ENCODE measurements at places on chromosomes 13 and 19.

GRCh38 chr13:112574834-112575613, 12.9 kb downstream of the TUBGCP3 start:
- DNase-seq: no peak

DNA sequence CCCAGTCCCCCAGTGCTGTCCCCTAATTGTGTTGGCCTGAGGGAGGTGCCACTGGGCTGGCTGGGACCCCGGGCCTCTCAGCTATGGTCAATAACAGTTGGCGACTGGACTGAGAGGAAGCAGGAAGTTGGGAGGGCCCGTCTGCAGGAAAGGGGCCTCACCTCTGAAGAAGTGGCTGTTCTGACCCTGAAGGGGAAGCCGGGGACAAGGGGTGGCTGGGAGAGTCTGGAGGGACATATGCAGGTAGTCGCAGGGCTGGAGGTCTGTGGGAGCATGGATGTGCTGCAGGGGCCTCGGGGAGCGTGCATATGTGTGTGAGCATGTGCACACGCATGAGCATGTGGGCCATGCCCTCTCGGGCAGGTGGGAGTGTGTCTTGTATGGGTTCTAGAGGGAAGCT, 5.9 kb downstream of the PKN1 start:
- DNase-seq: no peak

GRCh38 chr19:14475251-14476073, at the start of gene PTGER1:
PTGER1 (minus strand) TSS chr19:14475354; CDS start chr19:14474320, 1,034 bp downstream.
- peak; percentile 55 for DNase-seq

DNA sequence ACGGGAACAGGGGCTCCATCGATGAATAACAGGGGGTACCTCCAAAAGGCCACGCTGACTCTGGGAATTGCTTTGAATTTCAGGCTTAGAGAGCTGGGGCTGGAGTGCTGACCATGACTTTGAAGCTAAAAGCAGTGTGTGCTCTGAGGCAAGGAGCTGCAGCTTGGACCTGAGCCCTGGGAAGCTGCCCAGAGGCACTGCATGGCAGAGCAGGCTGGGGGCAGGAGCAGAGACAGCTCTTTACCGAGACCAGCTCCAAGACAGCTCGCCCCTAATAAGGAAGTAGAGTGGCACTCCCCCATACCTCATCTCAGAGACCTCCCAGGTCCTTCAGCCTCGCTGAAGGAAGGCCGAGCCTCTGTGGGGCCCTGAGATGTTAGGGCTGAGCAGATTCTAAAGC, 200.2 kb downstream of the COL4A1 start:
- no peak for DNase-seq

DNA sequence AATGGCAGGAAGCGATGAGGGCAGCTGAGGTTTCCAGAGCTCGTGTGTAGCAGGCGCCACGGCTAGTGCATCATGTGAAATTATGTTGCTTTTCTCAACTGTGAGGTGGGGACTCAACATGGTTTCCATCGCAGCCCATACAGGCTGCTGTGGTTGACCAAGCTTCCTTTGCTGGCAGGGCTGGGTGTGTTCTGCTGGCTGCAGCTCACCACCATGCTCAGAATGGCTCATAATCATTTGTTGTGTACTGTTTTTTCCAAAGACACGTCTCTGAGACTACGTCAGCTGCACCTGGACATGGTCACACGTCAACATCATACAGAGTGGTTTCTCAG, 16.1 kb upstream of the RASA3 start:
- no peak for DNase-seq

DNA sequence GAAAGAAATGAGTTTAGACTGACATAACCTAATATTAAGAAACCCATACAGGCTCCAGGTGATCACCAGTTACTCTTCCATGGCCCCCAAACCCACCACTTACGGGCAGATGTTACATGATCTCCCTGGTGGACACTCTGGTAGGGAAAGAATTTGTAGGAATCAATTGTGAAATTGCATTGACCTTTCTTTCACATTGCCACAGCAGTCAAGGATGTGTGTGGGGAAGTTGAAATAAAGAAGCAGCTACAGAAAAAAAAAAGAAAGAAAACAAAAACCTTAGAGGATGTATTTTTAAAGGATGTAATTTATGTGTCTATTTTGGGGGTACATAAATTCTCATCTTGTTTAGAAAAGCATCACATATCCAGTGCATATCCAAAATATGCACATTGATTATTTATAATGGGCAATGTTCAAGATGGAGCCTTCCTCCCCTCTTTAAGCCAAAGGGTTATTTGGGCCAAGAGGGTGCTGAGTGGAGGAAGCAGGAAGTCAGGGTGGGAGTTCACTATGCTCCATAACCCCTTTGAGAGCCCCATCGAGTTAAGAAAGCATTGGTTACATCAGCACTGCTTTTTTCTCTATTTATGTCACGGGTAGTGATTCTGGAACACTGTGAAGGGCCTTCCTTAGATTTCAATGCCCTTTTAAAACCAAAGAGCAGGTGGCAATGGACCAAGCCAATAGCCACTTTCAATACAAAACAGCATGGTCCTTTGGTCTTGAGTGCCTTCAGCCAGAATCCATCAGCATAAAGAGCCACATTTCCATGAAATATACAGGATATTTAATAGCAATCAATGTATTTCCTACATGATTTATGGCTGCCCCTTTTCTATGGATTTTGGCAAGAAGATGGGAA, 169.6 kb downstream of the LACC1 start:
- no peak for DNase-seq

- no peak for DNase-seq
Observed at GRCh38 chr13:51727634-51728274, 76.2 kb downstream of the DHRS12 start.

DNA sequence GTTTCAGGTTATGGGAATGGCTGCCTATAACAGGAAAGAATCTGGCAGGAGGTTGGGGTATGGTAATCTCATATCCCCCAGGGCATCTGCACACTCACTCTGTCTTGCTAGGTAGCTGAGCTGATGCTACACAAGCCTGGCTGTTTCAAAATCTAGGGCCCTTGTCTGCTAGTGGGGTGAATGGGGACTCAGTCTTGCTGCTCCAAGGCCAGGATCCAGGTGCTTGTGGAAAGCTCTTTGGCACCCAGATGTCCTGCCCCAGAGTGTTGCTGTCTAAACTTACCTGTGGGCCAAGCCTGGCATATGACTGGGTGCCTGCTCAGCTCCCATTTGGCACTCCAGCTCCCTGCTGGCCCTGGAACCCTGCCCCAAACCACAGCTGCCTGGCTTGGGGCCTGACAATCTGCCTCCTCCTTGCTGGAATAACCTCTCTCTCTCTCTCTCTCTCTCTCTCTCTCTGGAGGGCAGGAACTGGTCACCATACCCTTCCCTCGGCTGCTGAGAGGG, 158.1 kb upstream of the TSC22D1 start:
- DNase-seq: no peak

DNA sequence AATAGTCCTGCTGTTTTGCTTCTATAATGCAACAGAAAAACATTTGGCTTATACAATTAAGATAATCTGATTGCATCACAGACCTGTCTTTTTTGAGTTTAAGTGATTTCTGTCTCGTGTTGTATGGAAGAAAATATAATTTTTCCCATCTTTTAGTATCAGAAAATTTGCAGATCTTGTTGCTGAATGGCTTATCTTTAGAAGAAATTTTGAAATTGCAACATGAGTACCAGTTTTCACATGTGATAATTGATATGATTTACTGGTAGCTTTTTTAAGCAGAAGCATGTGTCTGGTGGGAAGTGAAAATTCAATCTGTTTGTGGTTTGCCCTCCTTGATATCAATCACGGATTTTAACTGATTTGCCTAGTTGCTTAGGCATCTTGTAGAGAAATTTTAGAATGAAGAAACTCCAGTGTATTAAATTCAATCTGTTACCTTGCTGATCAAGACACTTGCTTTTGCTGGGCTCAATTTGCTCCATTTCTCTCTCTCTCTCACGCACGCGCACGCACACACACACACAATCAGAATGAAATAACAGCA, 89.8 kb upstream of the MYCBP2 start:
- no peak for DNase-seq

GRCh38 chr19:1624458-1624857, 19.2 kb upstream of the UQCR11 start:
- peak; percentile 72 for DNase-seq

DNA sequence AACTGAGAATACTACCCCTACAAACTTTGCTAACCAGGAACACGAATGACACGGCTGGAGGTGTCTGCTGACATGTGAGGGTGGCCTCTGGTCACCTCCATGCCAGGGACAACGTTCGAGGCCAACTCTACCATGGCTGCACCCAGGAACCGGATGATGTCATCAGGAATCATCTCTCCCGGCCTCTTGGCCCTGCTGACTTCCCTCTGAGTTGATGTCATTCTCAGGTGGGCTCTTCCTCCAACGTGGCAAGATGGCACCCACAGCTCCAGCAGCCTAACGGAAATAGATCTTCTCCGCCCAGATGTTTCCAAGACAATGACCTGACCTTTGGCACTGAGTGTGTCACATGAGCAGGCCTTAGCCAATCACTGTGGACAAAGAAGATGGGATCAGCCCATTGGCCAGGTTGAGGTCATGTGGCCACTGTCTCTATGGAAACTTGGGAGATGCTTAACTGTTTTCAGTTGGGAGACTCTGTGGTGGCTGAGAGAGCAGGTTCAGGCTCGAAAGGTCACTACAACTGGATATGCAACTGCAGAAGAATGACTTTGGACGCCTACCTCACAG, 15.0 kb downstream of the MBD3L2B start:
- no peak for DNase-seq

- DNase-seq: no peak
Observed at GRCh38 chr13:112032186-112032993, 34.6 kb upstream of the SOX1 start.

GRCh38 chr19:33414667-33415605, 41.4 kb downstream of the CEBPG start:
- DNase-seq: no peak

DNA sequence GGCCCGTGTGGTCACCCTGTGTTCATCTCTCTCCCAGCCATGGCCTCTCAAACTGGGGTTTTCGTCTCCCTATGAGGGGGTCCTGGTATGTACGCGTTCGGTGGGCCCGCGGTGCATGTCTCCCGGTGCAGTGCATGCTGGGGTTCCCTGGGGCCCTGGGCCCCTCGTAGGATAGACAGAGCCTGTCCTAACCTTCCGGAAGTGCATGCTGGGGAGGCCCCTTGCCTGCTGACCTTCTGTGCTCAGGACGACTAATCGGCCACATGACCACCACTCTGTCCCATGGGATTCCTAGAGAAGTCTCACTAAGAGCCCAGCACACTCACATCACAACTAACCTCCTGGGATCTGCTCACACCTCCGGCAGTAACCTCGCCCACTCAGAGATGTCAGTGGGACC, 4.9 kb upstream of the USE1 start:
- no peak for DNase-seq

- no peak for DNase-seq
Observed at GRCh38 chr19:2629491-2630351, 72.8 kb downstream of the GNG7 start.

DNA sequence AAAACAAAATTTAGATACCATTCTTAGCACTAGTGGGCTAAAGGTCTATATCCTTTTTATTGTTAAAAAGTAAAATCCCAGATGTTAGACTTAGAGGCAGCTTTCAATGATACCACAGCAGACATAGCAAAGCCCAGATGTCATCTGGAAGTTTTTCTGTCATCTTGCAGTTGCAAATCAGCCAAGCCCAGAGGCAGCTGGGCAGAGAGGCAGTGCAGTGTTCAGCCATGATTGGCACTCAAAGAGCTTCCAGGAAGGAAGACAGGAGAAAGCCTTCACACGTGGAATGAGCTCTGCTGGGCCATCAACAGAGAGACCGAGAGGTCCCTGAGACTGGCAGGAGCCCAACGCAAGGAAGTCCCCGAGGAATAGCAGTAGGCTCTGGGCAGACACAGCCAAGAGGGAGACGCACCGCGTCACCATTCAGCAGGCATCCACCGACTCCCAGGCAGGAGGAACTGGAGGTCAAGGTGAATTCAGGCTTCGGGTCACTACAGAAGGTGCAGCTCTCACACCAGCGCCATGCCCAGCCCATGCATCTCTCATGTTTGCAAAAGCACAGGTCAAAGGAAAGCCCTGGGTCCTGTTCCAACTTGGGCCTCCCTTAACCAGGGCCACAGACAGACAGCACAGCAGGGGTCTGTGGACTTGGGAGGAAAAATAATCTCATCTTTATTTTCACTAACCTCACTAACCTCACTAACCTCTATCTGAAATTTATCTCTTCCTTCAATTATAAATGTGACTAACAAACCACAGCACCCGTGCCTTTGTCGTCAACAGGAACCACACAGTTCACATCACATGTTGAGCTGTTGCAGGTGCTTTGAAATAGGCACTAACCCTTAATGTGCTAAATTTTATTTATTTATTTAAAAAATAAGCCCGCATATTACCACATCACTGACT, 54.9 kb downstream of the TUBGCP3 start:
- no peak for DNase-seq

DNA sequence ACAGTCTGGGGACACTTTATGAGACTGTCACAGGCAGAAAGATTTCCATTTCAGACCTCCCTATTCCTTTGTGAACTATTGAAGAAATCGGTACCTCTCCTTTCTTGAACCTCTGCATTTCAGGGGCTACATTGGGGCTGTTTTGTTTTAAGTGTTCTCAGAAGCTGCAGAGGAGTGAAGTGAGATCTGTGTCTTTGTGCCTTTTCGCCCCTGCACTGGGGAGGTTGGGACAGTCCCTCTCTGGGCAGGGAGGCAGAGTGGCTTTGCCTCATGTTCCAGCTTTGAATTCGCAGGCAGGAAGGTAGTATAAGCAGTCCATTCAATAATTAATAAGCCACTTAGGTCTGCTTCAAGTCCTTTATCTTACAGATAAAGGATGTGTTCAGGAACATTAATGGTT, 9.5 kb upstream of the AMER2 start:
- no peak for DNase-seq

DNA sequence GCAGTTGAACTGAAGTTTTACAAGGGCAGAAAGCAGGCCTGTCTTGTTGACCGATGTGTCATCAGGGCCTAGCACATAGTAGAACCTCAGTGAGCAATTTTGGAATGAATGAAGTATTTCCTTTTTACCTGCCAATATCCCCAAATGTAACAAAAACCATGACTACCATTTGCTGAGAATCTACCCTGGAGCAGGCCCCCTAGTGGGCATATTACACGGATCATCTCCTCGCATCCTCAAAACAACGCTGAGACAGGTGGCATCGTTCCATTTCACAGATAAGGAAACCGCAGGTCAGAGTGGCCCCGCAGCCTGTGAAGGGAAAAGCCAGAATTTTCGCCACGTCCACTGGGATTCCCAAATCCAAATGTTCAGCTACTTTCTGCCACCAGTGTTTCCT, 77.9 kb downstream of the CACNA1A start:
- DNase-seq: peak; percentile 21

- no peak for DNase-seq
Observed at GRCh38 chr19:30878495-30878894, 470.7 kb downstream of the TSHZ3 start.
